ENCODE measurements at places on chromosomes 1 and 21. TPM values are rescaled to one million over a fixed set of nuclear protein-coding genes. Genes with fewer than 3 reads are reported as not detected.

- DNase-seq: no peak
Measured at GRCh38 chr1:238419209-238419608, 528.5 kb upstream of the ZP4 start.

Gene GCLM
- total RNA-seq: 34.4 TPM

- no peak for DNase-seq
Measured at GRCh38 chr1:197786280-197786679, 11.0 kb upstream of the DENND1B start.

Gene HAO2
- total RNA-seq: not detected

Gene OR2M2
- not detected for total RNA-seq
